Stimulated activated CD4-positive, alpha-beta T cell treated with anti-CD3 and anti-CD28 coated beads, Interleukin-15, amount 100 ng/mL, for 1 hour (primary cell): ENCODE measurements at places on chromosomes 5 and 9.

GRCh38 chr9:134205672-134206310, 41.4 kb upstream of the RNU6ATAC start:
- no peak for DNase-seq

- no peak for DNase-seq
Observed at GRCh38 chr9:14906000-14906399, 4.2 kb downstream of the FREM1 start.

GRCh38 chr5:16659536-16659935, 42.7 kb upstream of the RETREG1 start:
- DNase-seq = no peak

- no peak for DNase-seq
Observed at GRCh38 chr5:174690271-174690670, 34.1 kb upstream of the MSX2 start.

GRCh38 chr5:161847941-161848391, at the start of gene GABRA1:
Gene GABRA1 (plus strand): TSS chr5:161848120. CDS start chr5:161850811, 2,691 bp downstream.
- no peak for DNase-seq

GRCh38 chr9:128497824-128498610, 6.5 kb upstream of the GLE1 start:
- no peak for DNase-seq

DNA sequence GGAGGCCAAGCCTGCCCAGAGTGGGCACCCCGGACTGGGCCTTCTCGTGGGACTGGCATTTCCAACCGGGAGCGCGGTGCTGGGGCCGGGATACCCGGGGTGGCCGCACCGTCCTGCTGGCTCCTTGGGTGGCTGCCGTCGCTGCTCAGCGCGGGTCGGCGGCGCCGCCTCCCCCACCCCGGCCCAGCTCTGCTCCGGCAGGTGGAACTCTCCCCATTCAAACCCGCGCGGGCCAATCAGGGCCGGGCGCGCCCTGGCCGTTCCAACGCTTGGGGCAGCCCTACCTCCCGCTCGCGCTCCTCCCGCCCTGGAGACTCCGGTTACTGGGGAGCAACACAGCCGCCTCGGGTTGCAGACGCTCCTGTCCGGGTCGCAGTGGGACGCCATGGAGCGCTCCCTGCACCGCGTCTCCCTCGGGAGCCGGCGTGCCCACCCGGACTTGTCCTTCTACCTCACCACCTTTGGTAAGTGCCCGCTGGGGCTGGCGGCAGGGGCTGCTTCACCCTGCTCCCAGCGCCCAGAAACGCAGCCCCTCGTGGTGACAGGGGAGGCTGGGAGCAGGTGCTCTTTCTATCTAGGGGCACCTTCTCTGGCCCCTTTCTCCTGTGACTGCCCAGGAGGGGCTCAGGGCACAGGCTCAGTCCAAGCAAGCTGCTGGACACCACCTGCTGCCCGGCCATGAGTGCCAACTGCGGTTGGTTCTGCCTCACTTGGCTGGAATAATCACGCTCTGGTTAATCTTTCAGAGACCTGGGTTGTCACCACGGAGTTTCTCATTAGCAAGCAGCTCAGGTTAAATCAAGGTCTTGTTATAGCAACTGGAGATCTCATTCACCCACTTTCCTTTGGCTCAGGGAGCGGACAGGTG, at the start of gene RGS3:
Gene RGS3 (plus strand): TSS at position 310 of the 868 bp plus-strand sequence. CDS start 76 bp downstream, at position 386.
- no peak for DNase-seq

- DNase-seq = no peak
Observed at GRCh38 chr9:112044186-112044585, 130.9 kb downstream of the SUSD1 start.

- DNase-seq = no peak
Observed at GRCh38 chr5:61262080-61262479, 70.0 kb upstream of the ZSWIM6 start.

GRCh38 chr5:125171641-125172040, 425.2 kb upstream of the ZNF608 start:
- DNase-seq = no peak

GRCh38 chr9:79371948-79372555, 199.7 kb upstream of the TLE4 start:
- DNase-seq = no peak

GRCh38 chr5:179061025-179061424, 852 bp downstream of the ZNF354C start:
- no peak for DNase-seq
